Neuronal stem cell (in vitro differentiated cells): ENCODE measurements at places on chromosomes 6 and 20.
A peak's percentile ranks its signal among the peaks of the same experiment; 100 is the strongest.

- H3K27me3 ChIP-seq, result no peaks in the 10 kb centered on the region
- DNase-seq, result peak; percentile 12
- H3K4me1 ChIP-seq, result no peaks in the 10 kb centered on the region
These were observed 152.9 kb downstream of the SOD2 start for GRCh38 chr6:159540152-159540551.

DNA sequence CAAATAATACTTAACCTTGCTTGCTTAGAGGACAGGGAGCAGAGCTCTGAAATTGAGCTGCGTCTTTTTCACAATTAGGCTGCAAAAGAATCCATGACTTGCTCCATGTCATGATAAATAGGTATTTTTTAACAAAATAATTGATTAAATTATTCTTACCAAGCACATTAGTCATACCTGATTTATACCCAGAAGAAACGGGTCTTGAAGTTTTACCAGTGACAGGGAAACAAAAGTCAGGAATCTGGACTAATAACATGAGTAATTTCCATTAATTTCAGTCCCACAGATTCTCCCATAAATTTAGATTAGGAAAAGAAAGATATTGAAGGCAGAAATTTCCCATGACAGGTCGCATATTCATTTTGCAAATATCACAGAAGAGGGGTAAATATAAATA is 85.0 kb upstream of the BMP5 start:
- H3K36me3 ChIP-seq, result no peaks in the 10 kb centered on the region
- no peaks in the 10 kb centered on the region for H3K4me1 ChIP-seq
- no peaks in the 10 kb centered on the region for H3K27me3 ChIP-seq
- no peak for DNase-seq
- no peak overlapping the region for H3K27ac ChIP-seq

DNA sequence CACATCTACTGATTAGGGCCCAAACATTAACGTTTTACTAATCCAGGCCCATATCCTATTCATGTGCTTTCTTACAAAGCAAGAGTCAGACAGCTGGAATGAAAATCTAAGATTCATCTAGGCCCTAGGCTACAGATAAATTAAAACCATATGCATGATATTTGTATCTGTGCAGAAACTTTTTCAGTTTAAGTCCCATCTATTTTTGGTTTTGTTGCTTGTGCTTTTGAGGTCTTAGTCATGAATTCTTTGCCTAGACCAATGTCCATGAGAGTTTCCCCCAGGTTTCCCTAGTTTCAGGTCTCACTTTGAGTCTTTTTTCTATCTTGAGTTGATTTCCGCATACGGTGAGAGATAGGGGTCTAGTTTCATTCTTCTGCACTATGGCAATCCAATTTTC is 20.2 kb downstream of the ADNP start:
- H3K4me1 ChIP-seq, result peaks cover 2% of the 10 kb centered on the region
- no peak for DNase-seq
- no peak overlapping the region for H3K27ac ChIP-seq
- H3K36me3 ChIP-seq, result peaks cover 82% of the 10 kb centered on the region

- no peak for DNase-seq
- H3K4me3 ChIP-seq, result peak overlapping the region; percentile 96
- peak overlapping the region; percentile 81 for H3K27ac ChIP-seq
These were observed 623 bp upstream of the MRPS26 start for GRCh38 chr20:3045042-3045815.

DNA sequence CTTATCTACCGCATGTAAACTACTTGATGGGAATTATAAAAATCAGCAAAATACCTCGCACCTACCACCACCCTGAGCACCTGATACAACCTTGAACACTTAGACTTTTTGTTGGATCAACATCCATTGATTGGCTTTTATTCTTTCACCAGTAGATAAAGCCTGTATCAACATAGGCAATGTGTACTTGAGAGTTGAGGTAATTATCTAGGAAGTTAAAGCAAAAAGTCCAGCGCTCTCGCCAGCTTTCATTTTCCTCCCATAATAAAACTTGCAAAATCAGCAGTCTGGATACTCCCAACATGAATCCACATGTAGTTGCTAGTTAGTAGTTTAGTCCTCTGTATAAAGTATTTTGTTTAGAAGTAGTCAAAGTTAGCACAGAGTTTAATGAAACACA is 132.0 kb upstream of the PRDM1 start:
- no peak overlapping the region for H3K4me3 ChIP-seq
- no peak overlapping the region for H3K27ac ChIP-seq
- H3K4me1 ChIP-seq, result no peaks in the 10 kb centered on the region
- no peaks in the 10 kb centered on the region for H3K36me3 ChIP-seq
- DNase-seq, result no peak
- no peaks in the 10 kb centered on the region for H3K27me3 ChIP-seq

DNA sequence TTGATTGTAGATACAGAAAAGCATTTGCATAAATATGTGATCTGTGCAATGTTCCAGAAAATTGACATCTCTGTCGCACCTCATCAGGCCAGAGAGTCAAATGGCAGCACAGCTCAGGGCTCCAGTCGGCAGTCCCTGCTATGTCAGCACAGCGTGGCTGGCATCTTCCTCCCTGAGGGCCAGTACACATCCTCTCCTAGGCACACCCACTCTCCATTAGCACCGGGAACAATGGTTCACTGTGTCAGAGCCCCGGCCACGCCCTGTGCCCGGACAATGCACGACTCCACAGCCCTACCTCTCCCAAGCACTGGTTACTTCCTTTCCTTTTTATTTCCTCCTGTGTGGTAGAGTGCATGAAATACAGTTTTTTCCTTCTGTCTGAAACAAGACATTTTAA is 114.9 kb downstream of the FOXC1 start:
- H3K36me3 ChIP-seq, result no peaks in the 10 kb centered on the region
- H3K4me1 ChIP-seq, result peaks cover 16% of the 10 kb centered on the region
- H3K27ac ChIP-seq, result no peak overlapping the region
- no peak overlapping the region for H3K4me3 ChIP-seq
- no peaks in the 10 kb centered on the region for H3K27me3 ChIP-seq
- DNase-seq, result no peak

DNA sequence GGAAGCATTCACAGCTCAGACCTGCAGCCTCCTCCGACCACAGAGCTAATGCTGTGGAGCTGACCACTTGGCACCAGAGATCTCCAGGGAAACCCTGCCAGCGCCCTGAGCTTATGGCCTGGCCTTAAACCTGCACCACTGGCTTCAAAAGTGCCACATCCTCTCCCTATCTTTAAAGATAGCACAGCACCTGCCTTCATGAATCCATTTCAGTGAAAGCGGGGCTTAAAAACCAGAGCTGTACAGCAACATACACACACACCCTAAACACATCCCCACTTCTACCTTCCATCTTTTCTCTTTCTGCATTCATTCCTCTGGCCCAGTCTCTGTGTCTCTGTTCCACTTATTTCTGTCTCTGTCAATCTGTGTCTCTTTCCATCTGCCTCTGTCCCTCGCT is 59.8 kb upstream of the CCDC167 start:
- H3K27me3 ChIP-seq, result no peaks in the 10 kb centered on the region
- DNase-seq, result no peak
- no peak overlapping the region for H3K4me3 ChIP-seq
- H3K4me1 ChIP-seq, result peaks cover 45% of the 10 kb centered on the region

DNA sequence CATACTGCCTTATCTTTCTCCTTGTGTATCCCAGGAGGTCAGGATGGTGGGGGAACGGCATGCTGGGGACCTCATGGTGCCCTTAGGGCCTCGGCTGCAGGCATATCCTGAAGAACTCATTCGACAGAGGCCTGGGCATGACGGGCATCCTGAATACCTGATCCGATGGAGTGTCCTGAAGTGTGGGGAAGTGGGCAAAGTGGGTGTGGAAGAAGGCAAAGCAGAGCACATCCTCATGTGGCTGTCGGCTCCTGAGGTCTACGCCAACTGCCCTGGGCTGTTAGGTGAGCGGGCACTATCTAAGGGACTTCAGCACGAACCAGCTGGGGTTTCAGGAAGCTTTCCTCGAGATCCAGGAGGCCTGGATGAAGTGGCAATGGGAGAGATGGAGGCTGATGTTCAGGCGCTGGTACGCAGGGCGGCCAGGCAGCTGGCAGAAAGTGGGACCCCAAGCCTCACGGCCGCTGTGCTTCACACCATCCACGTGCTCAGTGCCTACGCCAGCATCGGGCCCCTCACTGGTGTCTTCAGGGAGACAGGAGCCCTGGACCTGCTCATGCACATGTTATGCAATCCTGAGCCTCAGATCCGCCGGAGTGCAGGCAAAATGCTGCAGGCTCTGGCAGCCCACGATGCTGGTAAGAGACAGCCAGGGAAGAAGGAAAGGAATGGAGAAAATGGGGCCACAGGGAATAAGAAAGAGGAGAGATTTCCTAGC is 2.4 kb downstream of the CUL9 start:
- peaks cover 62% of the 10 kb centered on the region for H3K36me3 ChIP-seq
- no peaks in the 10 kb centered on the region for H3K27me3 ChIP-seq
- H3K4me3 ChIP-seq, result no peak overlapping the region
- H3K4me1 ChIP-seq, result peaks cover 10% of the 10 kb centered on the region
- H3K27ac ChIP-seq, result no peak overlapping the region

GRCh38 chr6:7238526-7238899 is 74.5 kb downstream of the SSR1 start:
- H3K36me3 ChIP-seq, result peaks cover 36% of the 10 kb centered on the region
- no peak overlapping the region for H3K4me3 ChIP-seq
- H3K27me3 ChIP-seq, result no peaks in the 10 kb centered on the region
- H3K27ac ChIP-seq, result no peak overlapping the region
- no peak for DNase-seq
- H3K4me1 ChIP-seq, result peaks cover 14% of the 10 kb centered on the region

DNA sequence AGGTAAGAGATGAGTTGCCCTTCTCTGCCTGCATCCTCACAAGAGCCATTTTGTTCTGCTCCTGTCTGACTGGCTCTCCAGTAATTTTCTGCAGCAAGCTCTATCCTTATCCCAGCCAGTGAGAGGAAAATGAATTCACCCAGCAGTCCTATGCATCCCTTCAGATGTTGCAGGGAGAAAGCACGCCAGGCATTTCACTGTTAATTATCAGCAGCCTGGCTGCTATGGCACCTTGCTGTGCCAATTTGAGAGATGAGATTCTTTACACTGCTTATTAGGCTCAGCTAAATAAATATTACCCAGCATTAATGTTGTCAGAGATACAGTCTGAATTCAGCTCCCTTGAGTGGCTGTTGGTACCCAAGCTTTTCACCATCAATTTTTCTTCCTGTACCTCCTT is 61.1 kb upstream of the SNAP25 start:
- no peak overlapping the region for H3K4me3 ChIP-seq
- H3K27me3 ChIP-seq, result no peaks in the 10 kb centered on the region
- H3K36me3 ChIP-seq, result no peaks in the 10 kb centered on the region
- DNase-seq, result no peak
- H3K4me1 ChIP-seq, result no peaks in the 10 kb centered on the region

GRCh38 chr20:47610945-47611250 is 109.2 kb downstream of the NCOA3 start:
- no peak for DNase-seq
- peaks cover 7% of the 10 kb centered on the region for H3K36me3 ChIP-seq
- H3K27me3 ChIP-seq, result no peaks in the 10 kb centered on the region
- H3K4me1 ChIP-seq, result no peaks in the 10 kb centered on the region

- DNase-seq, result no peak
- H3K27me3 ChIP-seq, result peaks cover 61% of the 10 kb centered on the region
- no peak overlapping the region for H3K4me3 ChIP-seq
- no peaks in the 10 kb centered on the region for H3K36me3 ChIP-seq
- H3K27ac ChIP-seq, result no peak overlapping the region
These were observed 9.5 kb upstream of the HLA-DOA start for GRCh38 chr6:33018904-33019303.

GRCh38 chr6:52976149-52976548 is 18.9 kb downstream of the GSTA4 start:
- no peaks in the 10 kb centered on the region for H3K27me3 ChIP-seq
- no peak overlapping the region for H3K4me3 ChIP-seq
- no peaks in the 10 kb centered on the region for H3K4me1 ChIP-seq
- H3K27ac ChIP-seq, result no peak overlapping the region

- no peak overlapping the region for H3K4me3 ChIP-seq
- no peak overlapping the region for H3K27ac ChIP-seq
- no peaks in the 10 kb centered on the region for H3K27me3 ChIP-seq
- H3K4me1 ChIP-seq, result peaks cover 2% of the 10 kb centered on the region
- H3K36me3 ChIP-seq, result peaks cover 1% of the 10 kb centered on the region
These were observed 6.0 kb downstream of the MMP24OS start for GRCh38 chr20:35271904-35272303.

- no peaks in the 10 kb centered on the region for H3K4me1 ChIP-seq
- H3K36me3 ChIP-seq, result no peaks in the 10 kb centered on the region
These were observed 266.3 kb downstream of the EPM2A start for GRCh38 chr6:145469021-145469420.

- no peak for DNase-seq
- no peak overlapping the region for H3K27ac ChIP-seq
- H3K36me3 ChIP-seq, result no peaks in the 10 kb centered on the region
- no peaks in the 10 kb centered on the region for H3K4me1 ChIP-seq
- no peak overlapping the region for H3K4me3 ChIP-seq
- H3K27me3 ChIP-seq, result no peaks in the 10 kb centered on the region
These were observed 86.5 kb upstream of the CST7 start for GRCh38 chr20:24862606-24863005.

DNA sequence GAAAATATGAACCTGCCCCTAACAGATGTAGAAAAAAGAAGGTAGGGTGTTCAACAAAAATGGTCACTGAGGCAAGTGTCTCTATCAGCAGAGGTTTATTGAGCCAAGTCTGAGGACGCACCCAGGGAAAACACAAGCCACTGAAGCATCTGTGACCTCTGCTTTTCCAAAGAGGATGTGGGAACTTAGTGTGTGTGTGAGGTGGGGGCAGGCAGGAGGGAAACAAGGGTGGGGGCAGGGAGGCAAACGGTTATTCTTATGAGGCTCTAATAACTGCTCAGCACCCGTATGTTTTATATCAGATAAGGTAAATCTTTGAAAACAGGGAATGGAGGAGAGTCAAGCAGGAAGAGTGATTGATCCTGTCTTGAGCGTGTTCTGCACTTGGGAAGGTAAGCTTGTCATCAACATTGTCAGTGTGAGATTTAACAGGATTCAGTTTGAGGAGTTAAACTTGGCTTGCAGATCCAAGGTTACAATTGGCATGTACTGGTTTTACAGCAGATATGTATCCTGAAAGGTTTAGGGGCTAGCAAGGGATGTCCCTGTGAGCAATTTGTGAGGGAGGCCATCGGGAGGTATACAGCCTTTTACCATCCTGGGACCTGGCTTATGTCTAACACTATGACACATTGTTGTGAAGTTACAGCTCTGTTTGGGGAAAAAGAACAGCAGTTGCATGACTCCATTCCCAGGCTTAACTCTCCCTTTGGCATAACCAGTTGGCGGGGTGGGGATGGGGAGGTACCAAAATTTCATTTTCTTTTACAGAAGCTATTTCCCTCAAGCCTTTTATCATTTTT is 33.7 kb downstream of the NINL start:
- H3K4me3 ChIP-seq, result no peak overlapping the region
- DNase-seq, result no peak
- peaks cover 8% of the 10 kb centered on the region for H3K4me1 ChIP-seq

- H3K4me1 ChIP-seq, result no peaks in the 10 kb centered on the region
- H3K36me3 ChIP-seq, result peaks cover 29% of the 10 kb centered on the region
- no peak overlapping the region for H3K27ac ChIP-seq
- no peaks in the 10 kb centered on the region for H3K27me3 ChIP-seq
- H3K4me3 ChIP-seq, result no peak overlapping the region
- no peak for DNase-seq
These were observed 214.4 kb downstream of the TMEM242 start for GRCh38 chr6:157108923-157109322.

- no peak for DNase-seq
- H3K27ac ChIP-seq, result no peak overlapping the region
- H3K4me1 ChIP-seq, result peaks cover 2% of the 10 kb centered on the region
- H3K36me3 ChIP-seq, result no peaks in the 10 kb centered on the region
- H3K4me3 ChIP-seq, result no peak overlapping the region
These were observed 12.0 kb upstream of the UQCC2 start for GRCh38 chr6:33723371-33724085.
